ENCODE measurements at places on chromosomes 3 and 15.

DNA sequence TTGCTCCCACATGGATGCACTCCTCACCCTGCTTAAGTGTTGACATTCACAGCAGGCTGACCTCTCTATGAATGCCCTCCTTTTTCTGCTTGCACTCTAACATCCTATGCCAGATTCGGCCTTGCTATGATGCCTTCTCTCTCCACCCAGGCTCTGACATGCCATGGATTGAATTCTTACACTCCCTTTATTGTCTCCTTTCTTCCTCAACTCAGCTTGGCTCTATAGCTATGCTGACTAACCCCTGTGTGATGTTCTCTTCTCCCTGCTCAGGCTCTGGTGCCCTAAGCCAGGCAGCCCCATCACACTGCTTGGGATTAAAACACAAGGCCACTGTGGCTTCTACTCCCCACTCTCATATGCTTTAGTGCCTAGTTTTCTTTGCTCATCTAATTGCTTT lies 563.7 kb downstream of the NSUN3 start:
- no peak for DNase-seq

DNA sequence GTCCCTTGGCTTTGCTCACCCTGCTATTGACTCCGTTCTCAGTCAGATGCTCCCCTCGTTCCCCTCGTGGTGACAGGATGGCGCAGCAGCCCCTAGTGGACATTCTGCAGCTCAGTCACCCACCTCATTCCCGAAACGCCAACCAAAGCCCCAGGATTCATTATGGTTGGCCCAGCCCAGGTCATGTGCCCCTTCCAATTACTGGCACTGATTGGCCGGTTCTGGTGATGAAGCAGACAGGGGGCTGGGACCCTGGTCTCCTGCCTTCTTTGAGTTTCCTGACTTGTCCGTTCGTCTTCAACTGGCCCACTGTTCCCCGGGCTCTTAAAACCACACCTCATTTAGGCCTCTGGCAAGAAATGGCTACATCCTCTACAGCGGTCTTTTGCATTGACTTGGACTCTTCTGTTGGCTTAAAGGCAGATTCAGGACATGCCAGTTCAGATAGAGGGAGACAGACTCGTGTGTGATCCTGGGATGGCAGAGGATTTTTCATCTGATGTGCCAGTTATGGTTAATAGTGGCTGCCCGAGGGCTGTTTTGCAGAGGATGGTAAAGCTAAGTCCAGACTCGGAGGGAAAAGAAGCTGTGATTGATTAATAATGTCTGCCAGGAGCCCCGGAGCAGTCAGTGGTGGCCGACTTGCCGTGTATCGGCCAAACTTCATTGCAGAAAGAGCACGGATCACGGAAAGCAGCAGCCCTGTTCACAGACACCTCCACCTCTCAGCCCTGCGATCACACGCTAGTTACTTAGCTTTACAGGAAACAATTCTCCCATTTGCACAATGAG lies 37.8 kb downstream of the LSM3 start:
- DNase-seq: peak; percentile 89

- no peak for DNase-seq
These were observed 117.9 kb downstream of the HERC1 start for GRCh38 chr15:63715818-63716217.

- DNase-seq: no peak
These were observed 306.5 kb downstream of the RPLP1 start for GRCh38 chr15:69758810-69759790.

DNA sequence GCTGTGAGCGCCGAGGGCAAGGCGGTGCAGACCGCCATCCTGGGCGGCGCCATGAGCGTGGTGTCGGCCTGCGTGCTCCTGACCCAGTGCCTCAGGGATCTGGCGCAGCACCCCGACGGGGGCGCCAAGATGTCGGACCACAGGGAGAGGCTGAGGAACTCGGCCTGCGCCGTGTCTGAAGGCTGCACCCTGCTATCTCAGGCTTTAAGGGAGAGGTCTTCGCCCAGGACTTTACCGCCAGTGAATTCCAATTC lies 2.3 kb downstream of the TLNRD1 start:
- DNase-seq: no peak

- no peak for DNase-seq
These were observed 110.0 kb downstream of the KCNAB1 start for GRCh38 chr3:156230278-156230900.

DNA sequence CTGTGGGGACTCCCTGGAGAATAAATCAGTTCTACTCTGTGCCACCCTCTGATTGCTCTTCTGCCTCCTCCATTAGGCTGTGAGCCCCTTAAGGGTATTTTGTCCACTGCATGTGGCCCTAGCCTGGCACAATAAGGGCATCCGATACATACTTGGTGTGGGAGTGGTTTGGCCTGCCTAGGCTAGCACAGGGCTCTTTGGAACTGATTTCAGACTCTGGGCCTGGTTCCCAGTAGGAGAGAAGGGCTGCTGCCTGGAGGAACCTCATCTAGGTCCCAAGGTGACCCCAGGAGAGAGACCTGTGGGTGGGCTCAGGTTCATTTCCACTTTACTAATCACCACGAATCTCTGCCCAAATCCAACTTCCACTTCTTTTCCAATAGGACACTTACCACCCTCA lies 5.3 kb upstream of the CTDSPL start:
- no peak for DNase-seq

DNA sequence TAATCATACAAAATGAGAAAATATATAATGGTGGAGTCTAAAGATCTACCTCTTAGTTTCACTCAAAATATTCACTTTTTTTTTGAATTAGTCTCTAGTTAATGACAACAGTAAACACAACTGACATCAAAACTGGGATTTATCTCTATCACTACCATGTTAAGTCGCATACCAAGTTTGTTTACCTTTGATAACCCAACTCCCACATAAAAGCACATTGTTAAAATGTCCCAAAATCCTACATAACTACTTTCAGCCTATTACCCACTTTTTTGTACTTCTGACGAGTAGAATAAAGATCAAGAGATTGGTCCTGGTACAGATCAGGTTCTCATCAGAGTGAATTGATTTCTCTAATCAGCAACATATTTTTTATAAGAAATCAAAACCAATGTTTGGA lies 518.5 kb downstream of the EPHA3 start:
- no peak for DNase-seq

GRCh38 chr15:80455668-80456442 lies 51.7 kb downstream of the ARNT2 start:
- DNase-seq: no peak

DNA sequence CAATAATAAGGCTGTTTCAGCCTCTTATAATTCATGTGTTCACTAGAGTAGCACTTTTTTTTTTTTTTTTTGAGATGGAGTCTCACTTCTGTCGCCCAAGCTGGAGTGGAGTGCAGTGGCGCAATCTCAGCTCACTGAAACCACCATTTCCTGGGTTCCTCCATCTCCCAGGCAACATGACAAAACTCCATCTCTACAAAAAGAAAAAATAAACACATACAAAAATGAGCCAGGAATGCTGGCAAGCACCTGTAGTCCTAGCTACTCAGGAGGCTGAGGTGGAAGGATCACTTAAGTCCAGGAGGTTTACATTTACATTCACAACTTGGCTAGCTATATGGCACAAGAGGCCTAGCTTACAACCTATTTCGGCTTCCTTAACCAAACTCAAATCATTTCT lies 6.8 kb downstream of the USP4 start:
- no peak for DNase-seq

GRCh38 chr15:62637574-62637897 lies 405.0 kb upstream of the TPM1 start:
- no peak for DNase-seq

DNA sequence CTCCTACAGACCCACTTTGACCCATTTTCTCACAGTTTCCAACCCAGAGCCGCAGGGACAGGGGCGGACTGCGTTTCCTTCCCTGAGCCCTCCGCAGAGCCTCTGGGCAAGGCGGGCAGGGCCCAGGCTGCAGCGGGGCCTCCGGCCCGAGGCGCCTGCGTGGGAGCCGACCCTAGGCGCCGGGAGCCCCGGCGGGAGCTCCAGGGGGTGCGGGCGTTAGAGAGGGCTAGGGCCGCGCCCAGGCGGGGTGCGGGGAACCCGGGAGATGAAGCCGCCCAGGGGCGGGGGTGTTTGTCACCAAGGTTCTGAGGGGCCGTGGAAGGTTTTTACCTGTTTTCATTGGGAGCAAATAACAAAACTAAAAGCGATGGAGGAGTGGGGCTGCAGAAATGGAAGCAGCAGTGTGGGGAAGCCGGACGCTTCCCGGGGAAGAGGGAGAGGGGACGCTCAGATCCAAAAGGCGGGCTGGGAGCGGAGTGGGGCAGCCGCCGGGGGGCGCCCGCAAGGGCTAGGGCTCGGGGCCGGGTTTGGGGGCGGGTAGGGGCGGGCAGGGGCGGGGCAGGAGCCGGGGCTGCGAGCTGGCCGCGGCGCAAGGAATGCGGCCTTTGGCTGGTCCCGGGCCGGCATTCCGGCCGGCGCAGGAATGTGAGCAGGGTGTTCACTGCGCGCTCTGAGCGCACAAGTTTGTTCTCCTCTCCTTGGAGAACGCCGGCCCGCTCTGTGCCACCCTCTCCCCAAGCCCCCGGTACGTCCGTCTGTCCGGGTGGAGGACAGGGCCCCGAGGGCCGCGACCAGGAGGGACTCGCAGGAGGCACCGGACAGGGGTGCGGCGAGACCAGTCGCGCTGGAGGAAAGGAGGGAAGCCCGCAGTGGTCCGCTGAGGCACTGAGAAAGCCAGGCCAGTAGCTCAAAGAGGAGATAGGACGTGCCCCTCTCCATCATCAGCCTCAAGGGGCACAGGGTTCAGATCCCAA lies 61.1 kb downstream of the AMOTL2 start:
- no peak for DNase-seq

- DNase-seq: no peak
These were observed 38.5 kb upstream of the TNFAIP8L3 start for GRCh38 chr15:51133140-51133765.

DNA sequence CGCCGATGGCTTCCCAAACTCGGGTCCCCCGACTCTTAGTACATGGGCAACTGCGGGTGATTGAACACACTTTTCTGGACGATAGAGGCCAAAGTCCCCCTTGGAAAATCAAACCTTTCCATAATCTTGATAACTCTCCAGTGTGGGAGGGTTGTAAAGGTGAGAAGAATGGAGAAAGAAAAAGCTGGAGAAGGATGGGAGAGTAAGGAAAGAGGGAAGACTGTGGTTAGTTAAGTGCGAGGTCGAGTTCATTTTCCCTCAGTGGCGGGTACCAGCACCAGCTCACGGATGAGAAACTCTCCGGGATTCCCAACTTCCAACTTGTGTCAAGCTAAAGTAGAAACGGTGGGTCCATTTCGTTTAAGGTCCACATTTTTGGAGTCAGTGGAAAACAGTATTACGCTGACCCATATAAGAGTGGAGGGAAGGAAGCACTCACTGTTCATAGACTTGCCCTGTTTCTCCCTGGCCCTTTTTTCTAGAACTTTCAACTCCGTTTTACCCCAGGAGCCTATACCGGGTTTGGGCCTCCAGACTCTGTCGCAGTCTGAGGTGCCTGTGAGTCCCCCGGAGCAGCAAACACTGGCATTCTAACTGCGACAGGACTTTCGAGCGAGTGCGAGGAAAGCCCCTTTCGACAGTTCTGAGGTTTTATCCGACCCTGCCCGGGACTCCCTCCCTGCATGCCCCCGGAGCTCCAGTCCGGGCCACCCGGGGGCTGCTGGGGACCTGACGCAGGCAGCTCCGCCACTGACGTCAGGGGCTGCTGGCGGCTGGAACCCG lies 14.8 kb downstream of the ZIC1 start:
- DNase-seq: no peak

GRCh38 chr3:108125550-108126071 lies 34.8 kb upstream of the CD47 start:
- DNase-seq: no peak

- no peak for DNase-seq
These were observed 522 bp upstream of the NRROS start for GRCh38 chr3:196638861-196639482.

DNA sequence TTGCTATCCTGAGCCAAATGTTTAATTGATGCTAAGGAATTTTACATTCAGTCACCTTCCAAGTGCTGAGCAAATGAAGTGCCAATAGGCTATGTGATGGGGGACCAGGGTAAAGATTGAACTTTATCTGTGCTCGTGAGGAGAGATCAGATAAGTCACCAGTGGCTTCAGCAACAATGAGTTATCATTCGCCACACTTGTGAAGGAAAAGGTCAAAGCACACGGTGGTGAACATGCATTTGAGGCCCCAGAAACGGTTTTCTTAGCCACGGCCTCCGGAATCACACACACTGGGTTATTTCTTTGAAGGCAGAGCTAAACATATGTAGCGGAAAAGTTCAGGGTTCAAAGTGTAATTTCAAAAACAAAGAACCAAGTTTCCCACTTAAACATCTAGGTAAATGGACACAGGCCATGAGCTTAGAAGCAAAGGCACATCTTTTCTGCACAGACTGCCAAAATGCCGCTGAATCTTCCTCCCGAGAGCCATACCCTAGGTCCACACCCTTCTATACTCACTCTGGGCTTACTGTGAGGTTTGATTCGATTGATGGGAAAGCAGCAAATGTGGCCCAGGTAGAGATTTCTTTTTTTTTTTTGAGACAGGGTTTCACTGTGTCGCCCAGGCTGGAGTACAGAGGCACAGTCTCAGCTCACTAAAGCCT lies 268.5 kb downstream of the SHQ1 start:
- no peak for DNase-seq

DNA sequence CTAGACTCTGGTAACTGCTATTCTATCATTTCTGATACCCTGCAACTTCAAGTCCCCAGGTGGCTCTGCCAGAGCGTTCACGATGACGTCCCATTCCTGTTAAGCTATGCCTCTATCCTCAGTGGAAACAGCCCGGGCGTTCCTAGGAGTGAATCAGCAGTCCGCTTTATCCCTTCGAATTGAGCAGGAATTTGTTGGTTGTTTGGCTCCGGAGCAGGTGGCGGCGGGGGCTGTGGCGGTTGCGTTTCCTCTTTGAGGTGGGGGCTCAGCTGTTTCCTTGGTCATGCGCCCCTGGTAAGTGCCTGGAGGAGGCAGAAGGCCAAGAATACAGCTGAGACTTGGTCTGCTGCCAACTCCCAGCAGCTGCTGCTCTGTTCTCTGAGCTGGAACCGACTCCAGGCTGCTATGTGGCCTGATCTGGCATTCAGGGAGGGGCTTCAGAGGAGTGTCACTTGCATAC lies 25.2 kb downstream of the ARPP21 start:
- DNase-seq: no peak

DNA sequence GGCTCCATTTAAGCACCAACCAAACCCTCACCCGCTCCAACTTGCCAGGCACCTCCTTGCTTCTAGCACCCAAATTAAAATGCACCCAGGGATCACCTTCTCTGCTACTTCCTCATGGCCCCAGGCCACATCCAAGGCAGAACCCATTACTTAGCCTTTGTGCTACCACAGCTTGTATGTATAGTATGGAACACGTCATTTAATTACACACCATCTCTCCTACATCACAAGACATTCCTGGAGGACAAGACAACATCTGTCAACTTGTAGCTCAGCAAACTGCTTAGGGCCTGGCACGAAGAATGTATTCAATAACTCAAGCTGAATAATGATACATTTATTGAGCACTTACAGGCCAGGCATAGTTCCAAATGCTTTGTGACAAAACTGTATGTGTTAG lies 23.3 kb downstream of the ZDHHC3 start:
- no peak for DNase-seq

DNA sequence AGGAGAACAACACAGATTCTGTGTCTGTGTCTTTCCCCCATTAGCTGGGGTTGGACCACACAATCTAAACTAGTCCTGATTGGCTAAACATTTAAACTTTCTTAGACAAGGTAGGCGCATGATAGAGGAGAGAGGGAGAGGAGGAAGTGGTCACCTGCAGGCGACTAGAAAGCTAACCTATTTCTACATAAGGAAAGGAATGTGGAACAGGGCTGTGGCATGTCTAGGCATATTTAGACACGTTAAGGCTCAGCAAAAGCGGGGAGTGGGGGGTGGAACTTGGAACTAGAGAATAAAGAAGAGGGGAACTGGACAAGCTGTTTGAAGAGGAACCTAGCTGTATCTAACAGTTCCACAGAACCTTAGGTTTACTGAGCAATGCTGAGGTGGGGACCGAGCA lies 12.8 kb downstream of the LRRC28 start:
- DNase-seq: no peak
